ENCODE measurements at places on chromosomes 2 and 18. TPM values are rescaled to one million over a fixed set of nuclear protein-coding genes. Genes with fewer than 3 reads are reported as not detected.

- no peak for DNase-seq
These were observed 249.9 kb downstream of the SH3BP4 start for GRCh38 chr2:235201756-235202155.

DNA sequence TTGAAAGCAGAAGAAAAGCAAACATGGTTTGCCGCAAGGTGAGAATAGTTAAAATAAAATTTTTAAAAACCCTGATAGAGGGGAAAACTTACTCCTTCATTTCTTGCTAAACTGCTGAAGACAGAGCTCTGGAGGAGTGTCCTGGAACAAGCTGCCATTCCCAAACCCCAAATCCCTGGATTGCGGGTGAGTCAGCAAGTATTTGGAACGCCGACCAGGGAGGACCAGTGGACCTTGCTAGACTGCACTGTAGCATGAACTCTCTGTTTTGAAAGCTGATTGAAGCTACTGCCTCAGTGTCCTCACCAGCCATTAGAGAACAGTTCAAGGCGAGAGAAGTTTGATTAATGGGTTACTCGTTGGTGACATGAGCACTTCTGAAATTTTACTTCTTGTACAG, 99.4 kb upstream of the RASGRP3 start:
- no peak for DNase-seq

- DNase-seq, result no peak
These were observed 455.5 kb upstream of the MEIS1 start for GRCh38 chr2:65979446-65979845.

DNA sequence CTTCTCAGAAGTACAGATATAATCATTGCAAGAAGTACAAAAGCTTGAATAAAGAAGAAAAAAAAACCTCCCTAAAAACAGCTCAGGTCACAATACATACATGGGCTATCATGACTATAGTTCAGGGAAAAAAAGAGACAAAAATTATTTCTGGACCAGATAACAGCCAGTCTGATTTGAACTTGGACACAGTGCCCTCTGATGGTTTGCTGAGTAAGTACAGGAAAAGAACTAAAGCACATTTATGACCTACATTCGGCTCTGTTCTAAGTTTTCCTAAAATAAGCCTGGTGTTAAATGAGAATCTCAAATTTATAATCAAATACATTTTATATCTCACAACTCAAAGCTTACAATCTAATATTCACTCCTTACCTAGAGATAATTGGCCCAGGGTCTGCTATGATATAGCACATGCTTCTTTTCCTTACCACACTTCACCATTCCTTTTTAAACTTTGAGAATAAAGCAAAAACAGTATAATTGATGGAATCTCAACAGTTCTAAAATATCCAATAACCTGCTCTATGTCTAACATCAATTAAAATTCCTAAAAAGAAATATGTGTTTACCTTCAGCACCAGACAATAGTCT, 81.1 kb downstream of the RAPH1 start:
- peak; percentile 46 for DNase-seq

- no peak for DNase-seq
These were observed 81.6 kb downstream of the MRO start for GRCh38 chr18:50738098-50738757.

GRCh38 chr2:191155608-191156071, 4.8 kb upstream of the STAT4 start:
- no peak for DNase-seq

DNA sequence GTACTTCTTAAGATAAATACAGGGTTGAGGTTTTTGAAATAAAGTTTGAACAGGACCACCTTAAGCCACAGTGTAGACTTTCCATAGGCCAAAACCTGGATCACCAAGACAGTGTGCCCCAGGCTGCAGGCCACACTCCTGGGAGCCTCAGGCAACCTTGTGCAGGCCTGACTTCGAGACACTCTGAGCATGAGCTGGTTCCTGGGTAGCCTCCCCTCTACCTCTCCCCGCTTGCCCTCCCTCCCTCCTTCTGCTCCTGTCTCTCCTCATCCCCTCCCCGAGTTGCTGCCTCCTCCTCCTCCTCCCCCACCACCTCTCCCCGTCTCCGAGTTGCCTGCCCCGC, 10.6 kb upstream of the PROC start:
- DNase-seq, result no peak

- no peak for DNase-seq
These were observed 4.1 kb downstream of the DSG3 start for GRCh38 chr18:31451625-31452024.

- peak; percentile 37 for DNase-seq
These were observed 123.8 kb downstream of the AKAIN1 start for GRCh38 chr18:5073026-5073944.

DNA sequence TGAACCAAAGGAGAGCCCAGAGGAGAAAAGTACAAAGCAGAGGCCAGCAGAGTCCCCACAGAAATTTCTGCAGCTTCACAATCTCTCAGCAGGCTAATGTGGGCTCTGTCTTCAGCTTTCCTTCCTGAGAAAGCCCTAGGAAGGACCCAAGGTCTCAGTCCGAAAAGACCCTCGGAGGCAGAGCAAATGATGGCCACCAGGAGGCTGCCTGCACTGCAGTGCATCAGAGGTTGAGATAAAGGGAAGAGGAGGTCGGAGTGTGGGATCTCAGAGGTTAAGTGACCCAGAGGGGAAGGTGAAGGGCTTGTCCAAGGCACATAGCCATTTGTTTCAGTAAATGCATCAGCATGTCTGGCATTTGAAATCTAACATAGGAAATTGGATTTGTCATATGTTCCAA, 299.1 kb upstream of the SLC14A2 start:
- DNase-seq, result no peak

DNA sequence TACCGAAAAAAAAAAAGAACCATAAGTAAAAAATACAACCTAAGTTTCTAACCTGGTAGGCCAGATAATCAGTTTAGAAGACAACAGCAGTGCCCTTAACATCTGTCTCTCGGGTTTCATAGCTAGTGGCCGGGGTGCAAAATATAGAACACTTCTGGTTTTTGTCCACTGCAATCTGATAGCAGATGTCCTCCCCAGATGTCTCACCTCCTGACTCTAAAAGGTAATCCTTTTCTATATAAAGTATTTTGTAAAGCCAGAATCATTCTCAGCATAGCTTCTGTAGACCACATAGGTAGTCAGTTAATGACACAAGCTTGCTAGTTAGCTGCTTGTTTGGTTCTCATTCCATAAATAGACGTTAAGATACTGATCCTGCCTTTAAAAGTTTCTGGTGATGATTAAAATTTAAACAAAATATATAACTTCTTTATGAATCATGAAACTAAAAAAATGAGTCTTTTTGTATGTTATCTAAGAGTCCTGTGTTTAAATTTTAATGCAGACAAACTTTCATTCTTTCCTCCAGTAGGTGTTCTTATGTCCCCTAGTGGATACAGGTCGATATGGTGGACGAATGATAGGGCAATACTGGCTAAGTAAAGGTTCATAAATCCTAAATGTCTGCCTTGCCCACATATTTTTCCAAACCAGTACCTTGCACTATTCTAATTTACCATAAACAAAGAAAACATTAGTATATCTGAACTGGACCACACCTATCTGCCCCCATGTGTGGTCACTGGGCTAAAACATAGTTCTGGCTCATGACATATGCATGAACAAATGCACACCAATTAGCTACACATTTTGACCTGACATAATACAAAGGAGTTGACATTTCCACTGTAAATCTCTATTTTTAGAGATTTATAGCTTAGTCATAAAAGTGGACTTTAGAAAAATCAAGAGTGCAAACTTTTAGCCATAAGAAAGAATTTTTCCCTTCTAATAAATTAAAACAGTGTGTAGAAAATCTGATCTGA, 171.0 kb downstream of the SRBD1 start:
- no peak for DNase-seq

DNA sequence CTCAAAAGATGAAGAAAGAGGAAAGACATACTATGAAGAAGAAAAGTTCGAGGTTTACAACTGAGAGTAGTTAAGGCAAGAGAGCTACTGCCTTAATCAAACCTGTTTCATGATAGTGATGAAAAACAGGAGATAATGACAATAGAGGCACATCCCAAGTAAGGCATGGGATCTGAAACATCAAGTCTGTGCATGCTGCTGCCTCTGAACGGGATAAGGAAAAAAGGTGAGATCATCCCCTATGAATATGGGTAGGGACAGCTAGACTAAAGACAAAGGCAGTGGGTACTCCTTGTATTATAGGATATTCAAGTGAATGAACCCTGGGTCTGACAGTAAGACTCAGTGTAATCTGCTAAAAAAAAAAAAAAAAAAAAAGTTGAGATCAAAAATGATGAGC, 3.0 kb downstream of the EXOC6B start:
- DNase-seq, result no peak

DNA sequence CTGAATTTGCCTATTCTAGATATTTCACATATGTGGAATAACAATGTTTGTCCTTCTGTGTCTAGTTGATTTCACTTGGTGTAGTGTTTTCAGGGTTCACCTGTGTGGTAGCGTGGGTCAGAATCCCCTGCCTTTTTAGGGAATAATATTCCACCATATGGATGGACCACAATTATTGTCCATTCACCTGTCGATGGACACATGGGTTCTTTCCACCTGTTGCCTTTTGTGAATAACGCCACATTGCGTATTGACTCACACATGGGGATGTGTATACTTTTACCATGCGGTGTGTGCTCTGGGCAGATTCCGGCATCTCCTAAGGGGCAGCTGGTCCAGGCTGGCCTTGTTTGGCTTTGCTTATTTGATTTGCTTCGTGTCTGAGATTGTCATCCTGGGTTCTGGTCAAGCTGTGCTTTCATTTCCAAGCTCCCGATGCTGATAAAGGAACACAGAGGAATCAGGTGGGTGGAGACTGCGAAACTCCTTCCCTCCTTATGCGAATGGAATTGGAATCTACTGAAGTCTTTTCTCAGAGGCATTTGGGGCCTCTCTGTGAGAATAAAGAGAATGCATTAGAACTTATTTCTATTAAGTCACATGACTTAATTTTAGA, 18.9 kb upstream of the ALLC start:
- DNase-seq, result no peak

DNA sequence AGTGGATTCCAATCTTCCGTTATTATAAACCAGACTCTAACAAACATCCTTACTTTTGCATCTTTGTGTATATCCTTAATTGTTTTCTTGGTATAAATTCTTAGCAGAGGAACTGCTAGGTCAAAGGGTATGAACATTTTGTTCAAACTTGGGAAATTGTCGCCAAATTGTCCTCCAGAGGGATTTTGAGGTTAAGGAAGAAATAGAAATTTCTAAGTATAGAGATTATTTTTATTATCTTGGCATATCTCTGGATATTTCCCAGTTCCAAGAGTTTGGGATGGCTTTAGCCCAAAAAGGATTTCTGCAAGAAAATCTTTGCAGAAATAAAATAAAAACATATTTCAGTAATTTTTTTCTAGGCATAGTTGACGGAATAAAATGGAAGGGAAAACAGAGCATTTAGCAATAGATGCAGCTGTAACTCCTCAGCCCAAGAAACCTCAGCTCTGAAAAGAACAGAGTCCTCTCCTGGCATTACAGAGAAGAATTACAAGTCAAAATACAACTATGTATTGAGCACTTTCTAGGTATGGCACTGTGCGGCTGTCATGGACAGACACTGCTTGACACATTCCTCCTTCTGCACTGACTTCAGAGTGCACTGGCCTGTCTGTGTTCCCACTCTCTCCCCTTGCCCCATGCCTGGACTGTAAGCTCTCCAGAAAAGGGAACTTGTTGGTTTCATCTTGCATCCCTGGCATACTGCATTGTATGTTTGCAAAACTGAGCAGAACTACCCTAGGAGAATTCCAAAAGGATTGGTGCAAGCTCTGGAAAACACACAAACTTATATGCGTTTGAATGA, 117.3 kb upstream of the STON1 start:
- DNase-seq, result no peak

GRCh38 chr18:26473672-26474071, 74.7 kb downstream of the KCTD1 start:
- no peak for DNase-seq

GRCh38 chr2:149653831-149654445, 66.4 kb upstream of the MMADHC start:
- DNase-seq, result no peak

GRCh38 chr2:96414161-96414710, 78.7 kb downstream of the NCAPH start:
- DNase-seq, result no peak

GRCh38 chr18:54924948-54925347, 34.3 kb downstream of the CCDC68 start:
- no peak for DNase-seq

DNA sequence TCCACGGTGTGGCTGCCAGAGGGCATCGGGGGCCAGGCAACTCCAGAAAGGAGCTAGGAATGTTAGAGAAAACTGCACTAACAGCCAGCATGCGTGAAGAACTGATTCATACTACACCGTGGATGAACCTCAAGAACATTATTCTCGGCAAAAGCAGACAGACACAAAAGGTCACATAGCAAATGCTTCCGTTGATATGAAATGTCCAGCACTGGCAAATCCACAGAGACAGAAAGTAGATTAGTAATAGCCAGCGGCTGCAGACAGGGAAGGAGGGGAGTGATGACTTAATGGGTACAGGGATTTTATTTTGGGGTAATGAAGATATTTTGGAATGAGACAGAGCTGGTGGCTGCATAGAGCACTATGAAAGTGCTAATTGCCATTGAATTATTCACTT, 37.4 kb downstream of the SCTR start:
- no peak for DNase-seq

DNA sequence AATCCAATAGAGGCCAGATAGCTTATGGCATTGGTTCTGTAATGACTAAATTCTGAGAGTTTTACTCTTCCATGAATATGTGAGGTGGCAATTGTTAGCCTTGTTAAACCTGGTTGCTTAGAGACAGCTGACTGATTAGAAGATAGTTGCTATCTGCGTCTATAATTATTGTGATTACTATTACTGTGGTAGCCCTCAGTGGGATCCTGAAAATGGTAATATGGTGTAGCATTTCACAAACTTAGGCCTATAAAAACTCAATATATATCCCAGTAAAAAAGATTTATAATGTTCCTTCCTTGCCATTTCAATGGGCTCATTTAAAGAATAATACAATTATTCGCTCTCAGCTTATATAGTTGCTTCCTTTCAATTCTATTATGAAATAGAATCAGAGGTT, 405.8 kb upstream of the CDH2 start:
- no peak for DNase-seq

DNA sequence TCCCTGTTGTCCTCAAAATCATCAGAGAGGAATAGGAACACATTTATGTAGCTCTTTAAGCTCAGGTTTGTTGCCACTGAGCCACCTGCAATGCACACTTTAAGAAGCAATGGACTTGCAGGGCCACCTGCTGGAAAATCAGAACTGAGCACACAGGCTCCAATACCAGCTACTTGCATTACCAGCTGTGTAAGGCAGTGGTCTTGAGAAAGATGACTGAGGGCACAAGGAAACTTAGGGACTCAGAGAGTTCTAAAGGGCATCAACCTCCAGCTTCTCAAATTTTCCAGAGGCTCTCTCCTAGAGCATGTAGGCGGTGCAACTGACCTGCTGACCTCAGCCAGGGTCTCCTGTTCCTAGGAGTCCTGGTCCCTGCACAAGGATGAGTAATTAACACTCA, 2.5 kb upstream of the CNDP2 start:
- DNase-seq, result peak; percentile 61

ACVR1C gene
- total RNA-seq, result 0.99 TPM

FOXD4L1 gene
- total RNA-seq, result 0.92 TPM

WDPCP gene
- 9.0 TPM for total RNA-seq

MEP1B gene
- not detected for total RNA-seq

SPAG16 gene
- 30.2 TPM for total RNA-seq

SKOR2 gene
- not detected for total RNA-seq

SERPINB7 gene
- 0.19 TPM for total RNA-seq

TTC39C gene
- total RNA-seq, result 21.7 TPM

AGXT gene
- not detected for total RNA-seq

TOGARAM2 gene
- 0.47 TPM for total RNA-seq

KCNG2 gene
- total RNA-seq, result not detected

TMEM163 gene
- 3.5 TPM for total RNA-seq

Data from Calu3 (cell line).